ENCODE measurements at places on chromosomes 3 and 15. TPM values are rescaled to one million over a fixed set of nuclear protein-coding genes. Genes with fewer than 3 reads are reported as not detected.

DNA sequence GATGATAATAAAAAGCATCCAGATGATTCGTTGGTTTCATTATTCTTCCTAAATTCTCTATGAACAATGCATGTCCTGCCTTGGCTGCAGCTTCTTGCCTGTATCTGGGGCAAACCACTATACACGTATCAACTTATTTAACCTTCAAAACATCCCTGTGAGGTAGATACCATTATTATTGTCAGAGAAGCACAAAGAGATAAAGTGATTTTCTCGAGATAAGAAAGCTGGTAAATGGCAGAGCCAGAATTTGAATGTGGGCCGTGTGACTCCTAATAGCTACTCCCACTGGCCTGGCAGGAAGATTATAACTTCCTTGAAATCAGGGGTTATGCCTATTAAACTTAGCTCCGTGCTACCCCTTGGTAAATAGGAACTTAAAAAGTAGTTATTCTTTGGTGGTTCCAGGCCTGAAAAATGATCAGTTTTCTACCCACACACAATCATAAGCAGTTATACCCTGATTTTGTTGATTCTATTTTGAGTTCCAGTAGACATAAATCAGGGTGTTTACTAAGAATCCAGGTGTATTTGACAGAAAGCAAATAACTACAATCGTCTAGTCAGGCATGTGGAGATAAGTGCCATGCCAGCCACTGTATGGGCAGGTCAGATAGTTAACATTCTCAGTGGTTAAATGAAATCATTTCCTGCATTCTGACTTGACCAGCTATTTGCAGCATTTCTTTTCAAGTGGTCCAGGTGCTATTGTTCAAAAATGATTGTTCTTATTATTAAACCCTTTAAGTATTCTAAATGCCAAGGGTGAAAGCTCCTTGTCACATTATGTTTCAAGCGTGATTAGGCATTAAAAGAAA lies 99.2 kb upstream of the LRRN1 start:
- no peaks in the 10 kb centered on the region for H3K4me1 ChIP-seq
- H3K27ac ChIP-seq = no peak overlapping the region
- H3K4me3 ChIP-seq = no peak overlapping the region
- H3K27me3 ChIP-seq = no peaks in the 10 kb centered on the region
- no peak for DNase-seq
- no peaks in the 10 kb centered on the region for H3K36me3 ChIP-seq

- no peak overlapping the region for H3K4me3 ChIP-seq
- H3K27ac ChIP-seq = no peak overlapping the region
- no peak for DNase-seq
Observed at GRCh38 chr3:183572935-183573334, 17.4 kb upstream of the KLHL6 start.

DNA sequence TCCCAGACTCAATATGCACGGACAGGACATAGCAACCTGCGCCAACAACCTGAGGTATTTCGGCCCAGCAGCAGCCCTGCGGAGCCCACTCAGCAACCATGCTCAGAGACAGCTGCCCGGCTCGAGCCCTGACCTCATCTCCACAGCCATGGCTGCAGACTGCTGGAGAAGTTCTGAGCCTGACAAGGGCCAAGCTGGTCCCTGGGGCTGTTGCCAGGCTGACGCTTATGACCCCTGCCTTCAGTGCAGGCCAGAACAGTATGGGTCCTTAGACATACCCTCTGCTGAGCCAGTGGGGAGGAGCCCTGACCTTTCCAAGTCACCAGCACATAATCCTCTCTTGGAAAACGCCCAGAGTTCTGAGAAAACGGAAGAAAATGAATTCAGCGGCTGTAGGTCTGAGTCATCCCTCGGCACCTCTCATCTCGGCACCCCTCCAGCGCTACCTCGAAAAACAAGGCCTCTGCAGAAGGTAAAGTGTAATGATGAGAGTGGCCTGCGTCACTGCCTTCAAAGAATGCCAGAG lies 25.5 kb downstream of the TMEM41A start:
- H3K27me3 ChIP-seq = no peaks in the 10 kb centered on the region
- H3K4me1 ChIP-seq = peaks cover 2% of the 10 kb centered on the region
- H3K27ac ChIP-seq = no peak overlapping the region

- peaks cover 7% of the 10 kb centered on the region for H3K36me3 ChIP-seq
- H3K4me1 ChIP-seq = peaks cover 8% of the 10 kb centered on the region
- no peak for DNase-seq
- H3K27ac ChIP-seq = no peak overlapping the region
- H3K4me3 ChIP-seq = no peak overlapping the region
Observed at GRCh38 chr3:106290304-106290997, 421.6 kb upstream of the CBLB start.

The SLC51A gene
- not detected for total RNA-seq

The POU1F1 gene
- total RNA-seq = not detected

- peaks cover 3% of the 10 kb centered on the region for H3K4me1 ChIP-seq
- DNase-seq = peak; percentile 77
- H3K36me3 ChIP-seq = no peaks in the 10 kb centered on the region
- no peak overlapping the region for H3K27ac ChIP-seq
Observed at GRCh38 chr3:113912552-113913236, 35.1 kb upstream of the ZDHHC23 start.

GRCh38 chr3:29486096-29486495 lies 205.2 kb downstream of the RBMS3 start:
- no peaks in the 10 kb centered on the region for H3K27me3 ChIP-seq
- no peaks in the 10 kb centered on the region for H3K4me1 ChIP-seq
- H3K27ac ChIP-seq = no peak overlapping the region
- DNase-seq = no peak

- H3K4me3 ChIP-seq = peak within 1 kb of the TSS; percentile 97
- H3K27ac ChIP-seq = peak within 1 kb of the TSS; percentile 94
- H3K4me1 ChIP-seq = peaks cover 50% of the 10 kb centered on the region
- peak; percentile 81 for DNase-seq
- H3K27me3 ChIP-seq = no peaks in the 10 kb centered on the region
Observed at GRCh38 chr3:112498914-112499711, at the start of gene BTLA. Gene BTLA (minus strand): TSS chr3:112499472. CDS start chr3:112499358, 114 bp downstream.

GRCh38 chr3:183350164-183350563 lies 78.3 kb downstream of the MCF2L2 start:
- peaks cover 6% of the 10 kb centered on the region for H3K27me3 ChIP-seq
- peak overlapping the region; percentile 1 for H3K27ac ChIP-seq
- DNase-seq = no peak
- no peak overlapping the region for H3K4me3 ChIP-seq

DNA sequence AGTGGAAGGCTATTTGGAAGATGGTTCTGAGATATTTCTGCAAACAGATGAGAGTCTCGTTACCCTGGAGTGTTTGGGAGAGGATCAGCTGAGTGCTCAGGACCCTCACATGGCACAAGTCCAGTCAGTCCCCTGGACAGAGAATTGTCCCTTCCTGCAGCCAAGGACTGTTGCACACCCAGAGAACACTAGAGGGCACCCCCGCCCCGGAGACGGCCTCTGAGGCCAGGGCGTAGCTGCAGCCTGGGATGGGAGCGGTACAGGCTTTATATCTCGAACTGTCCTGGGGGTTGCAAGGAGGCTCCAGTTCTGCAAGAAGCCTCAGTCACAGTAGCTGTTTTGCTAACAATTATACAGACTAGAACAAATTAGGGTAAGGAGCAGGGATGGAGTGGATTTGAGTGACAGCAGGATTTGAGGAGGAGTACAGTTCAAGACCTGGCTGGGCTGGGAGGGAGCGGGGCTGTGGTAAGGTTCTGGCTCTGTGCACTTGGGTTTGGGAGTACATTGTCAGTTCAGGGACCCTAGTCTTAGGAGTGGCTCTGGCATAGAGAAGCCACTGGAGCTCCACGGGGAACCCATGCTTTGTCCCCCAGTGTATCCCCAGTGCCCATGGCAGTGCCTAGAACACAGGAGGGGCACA lies 67.6 kb upstream of the HACD2 start:
- no peaks in the 10 kb centered on the region for H3K27me3 ChIP-seq
- no peaks in the 10 kb centered on the region for H3K36me3 ChIP-seq
- DNase-seq = peak; percentile 79
- no peak overlapping the region for H3K27ac ChIP-seq

The BNC1 gene
- not detected for total RNA-seq

GRCh38 chr3:132788301-132788671 lies 66.1 kb upstream of the NPHP3 start:
- no peaks in the 10 kb centered on the region for H3K4me1 ChIP-seq
- no peaks in the 10 kb centered on the region for H3K36me3 ChIP-seq
- H3K27ac ChIP-seq = no peak overlapping the region

GRCh38 chr3:71879089-71879488 lies 94.1 kb upstream of the PROK2 start:
- H3K36me3 ChIP-seq = no peaks in the 10 kb centered on the region
- peaks cover 26% of the 10 kb centered on the region for H3K27me3 ChIP-seq
- peaks cover 15% of the 10 kb centered on the region for H3K4me1 ChIP-seq
- H3K4me3 ChIP-seq = no peak overlapping the region
- DNase-seq = no peak

The CHL1 gene
- total RNA-seq = not detected

The MYO5C gene
- total RNA-seq = 0.24 TPM

DNA sequence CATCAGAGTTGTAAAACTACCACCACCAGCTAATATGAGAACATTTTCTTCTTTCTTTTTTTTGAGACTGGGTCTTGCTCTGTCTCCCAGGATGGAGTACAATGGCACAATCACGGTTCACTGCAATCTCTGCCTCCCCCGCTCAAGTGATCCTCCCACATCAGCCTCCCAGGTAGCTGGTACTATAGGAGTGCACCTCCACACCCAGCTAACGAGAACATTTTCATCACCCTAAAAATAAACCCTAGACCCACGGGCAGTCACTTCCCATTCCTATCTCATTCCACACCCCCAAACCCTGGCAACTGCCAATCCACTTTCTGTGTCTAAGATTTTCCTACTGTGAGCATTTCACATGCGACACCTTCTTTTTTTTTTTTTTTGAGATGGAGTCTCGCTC lies 130.9 kb downstream of the ATP10A start:
- no peak for DNase-seq
- peaks cover 27% of the 10 kb centered on the region for H3K36me3 ChIP-seq
- no peak overlapping the region for H3K4me3 ChIP-seq
- H3K4me1 ChIP-seq = peaks cover 2% of the 10 kb centered on the region

- H3K4me1 ChIP-seq = no peaks in the 10 kb centered on the region
- H3K4me3 ChIP-seq = no peak overlapping the region
- H3K27ac ChIP-seq = no peak overlapping the region
- no peaks in the 10 kb centered on the region for H3K36me3 ChIP-seq
Observed at GRCh38 chr3:139745831-139746230, 68.1 kb upstream of the NMNAT3 start.

The PDE12 gene
- total RNA-seq = 34.4 TPM

The BTD gene
- 2.0 TPM for total RNA-seq

DNA sequence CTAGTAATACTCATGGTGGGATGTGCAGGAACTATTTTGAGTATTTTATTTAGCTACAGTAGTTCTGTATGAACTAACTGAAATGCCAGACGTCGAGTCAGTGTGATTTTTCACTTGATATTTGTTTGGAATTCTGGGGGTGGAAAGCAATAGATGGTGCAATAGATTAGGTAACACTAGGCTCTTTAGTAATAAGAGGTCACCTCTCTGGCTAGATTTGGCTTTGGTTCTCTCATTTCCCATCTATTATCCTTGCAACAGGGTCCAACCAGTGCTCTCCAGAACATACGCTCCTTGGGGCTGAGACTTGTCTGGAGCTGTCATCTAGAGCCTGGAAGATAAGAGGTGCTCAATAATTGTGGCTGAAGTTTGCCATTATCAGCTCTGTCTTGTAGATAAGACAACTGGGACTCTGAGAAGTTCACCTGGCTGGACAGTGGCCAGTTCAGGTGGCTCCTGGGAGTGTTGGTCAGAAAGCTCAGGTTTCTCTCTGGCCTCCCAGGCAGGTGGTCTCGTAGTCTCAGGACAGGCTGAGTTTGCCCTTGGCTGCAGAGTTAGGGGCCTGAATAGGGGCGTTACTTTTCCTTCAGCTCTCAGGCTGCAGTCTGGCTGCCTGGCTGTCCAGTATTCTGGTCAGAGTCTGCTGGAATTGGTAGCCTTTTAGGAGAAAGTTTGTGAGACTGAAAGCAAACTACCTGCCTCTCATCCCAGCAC lies 277.5 kb upstream of the RGMA start:
- no peak overlapping the region for H3K4me3 ChIP-seq
- no peak overlapping the region for H3K27ac ChIP-seq
- no peak for DNase-seq
- no peaks in the 10 kb centered on the region for H3K36me3 ChIP-seq
- no peaks in the 10 kb centered on the region for H3K4me1 ChIP-seq

DNA sequence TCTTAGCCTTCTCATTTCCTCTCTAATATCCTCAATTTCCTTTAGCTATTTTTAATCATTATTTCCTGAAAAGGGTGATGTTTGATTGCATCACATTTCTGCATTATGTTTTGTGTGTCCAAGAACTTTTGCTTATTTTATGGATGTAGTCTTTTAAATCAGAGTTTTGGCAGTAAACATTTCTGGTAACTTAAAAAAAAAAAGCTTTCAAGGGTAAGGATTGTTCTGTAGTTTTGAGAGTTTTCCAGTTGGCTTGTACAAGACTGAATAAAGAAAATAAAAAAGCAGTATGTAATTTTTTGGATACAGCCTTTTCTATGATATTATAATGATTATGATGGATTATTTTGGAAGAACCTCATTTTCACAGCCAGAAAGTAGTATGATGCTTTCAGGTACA lies 99.4 kb downstream of the DHX36 start:
- no peaks in the 10 kb centered on the region for H3K4me1 ChIP-seq
- no peak overlapping the region for H3K27ac ChIP-seq
- peaks cover 9% of the 10 kb centered on the region for H3K27me3 ChIP-seq
- H3K36me3 ChIP-seq = no peaks in the 10 kb centered on the region
- DNase-seq = no peak

DNA sequence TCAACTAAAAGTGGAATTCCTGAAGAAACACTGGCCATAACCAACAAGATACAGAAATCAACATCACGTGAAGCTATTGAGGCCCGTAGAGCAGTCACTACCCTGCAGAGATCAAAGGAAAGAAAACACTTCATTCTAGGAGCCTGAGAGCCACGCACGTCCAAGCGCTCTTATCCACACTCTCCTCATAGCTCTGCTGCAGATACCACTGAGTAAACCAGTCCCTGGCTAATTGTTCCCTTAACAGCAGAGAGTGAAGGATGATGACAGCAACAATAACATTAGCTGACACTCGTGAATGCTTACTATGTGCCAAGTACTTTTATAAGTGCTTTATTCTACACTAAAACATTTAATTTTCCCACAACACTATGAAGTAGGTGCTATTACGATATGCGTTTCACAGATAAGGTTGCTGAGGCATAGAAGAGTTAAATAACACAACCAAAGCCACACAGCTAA lies 271.0 kb upstream of the GADL1 start:
- peaks cover 7% of the 10 kb centered on the region for H3K4me1 ChIP-seq
- no peak for DNase-seq
- no peak overlapping the region for H3K4me3 ChIP-seq
- no peaks in the 10 kb centered on the region for H3K27me3 ChIP-seq

The DUOXA2 gene
- total RNA-seq = not detected

The ARHGEF26 gene
- 0.12 TPM for total RNA-seq

GRCh38 chr15:59208613-59209249 lies 2.1 kb downstream of the LDHAL6B start:
- no peak for DNase-seq
- no peak overlapping the region for H3K27ac ChIP-seq
- H3K36me3 ChIP-seq = peaks cover 43% of the 10 kb centered on the region
- no peaks in the 10 kb centered on the region for H3K27me3 ChIP-seq
- peaks cover 4% of the 10 kb centered on the region for H3K4me1 ChIP-seq

The PEX5L gene
- total RNA-seq = 0.12 TPM

- no peak overlapping the region for H3K4me3 ChIP-seq
- H3K27me3 ChIP-seq = no peaks in the 10 kb centered on the region
- H3K27ac ChIP-seq = no peak overlapping the region
Observed at GRCh38 chr3:191455257-191455952, 5.6 kb upstream of the PYDC2 start.

Measured in activated CD4-positive, alpha-beta T cell treated with anti-CD3 and anti-CD28 coated beads, Interleukin-2, amount 10 ng/mL, durations not matched to agents 24 days and 14 days (primary cell).